Mesendoderm (in vitro differentiated cells): ENCODE measurements at places on chromosomes 13 and 19.
A peak's percentile ranks its signal among the peaks of the same experiment; 100 is the strongest.

DNA sequence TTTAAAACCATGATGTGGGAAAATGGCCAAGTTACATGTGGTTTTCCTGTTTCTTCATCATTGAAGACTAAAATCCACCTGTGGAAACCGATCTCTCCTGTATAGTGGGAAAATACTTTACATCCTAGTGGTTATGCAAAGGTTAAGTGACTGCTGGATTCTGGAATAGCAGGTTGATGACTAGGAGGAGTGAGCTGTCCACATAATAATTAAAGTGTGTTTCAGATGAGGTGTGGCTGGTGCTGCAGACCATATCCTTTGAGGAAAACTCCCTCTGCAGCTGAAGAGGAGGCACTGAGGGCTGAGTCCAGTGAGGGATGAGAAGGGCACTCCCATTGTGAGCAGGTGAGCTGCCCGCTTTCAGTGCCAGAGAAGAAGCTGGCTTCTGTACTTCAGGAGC is 43.2 kb downstream of the DCLK1 start:
- DNase-seq = no peak
- no peaks in the 10 kb centered on the region for H3K36me3 ChIP-seq
- H3K27ac ChIP-seq = no peak overlapping the region
- no peaks in the 10 kb centered on the region for H3K4me1 ChIP-seq
- no peak overlapping the region for H3K4me3 ChIP-seq

DNA sequence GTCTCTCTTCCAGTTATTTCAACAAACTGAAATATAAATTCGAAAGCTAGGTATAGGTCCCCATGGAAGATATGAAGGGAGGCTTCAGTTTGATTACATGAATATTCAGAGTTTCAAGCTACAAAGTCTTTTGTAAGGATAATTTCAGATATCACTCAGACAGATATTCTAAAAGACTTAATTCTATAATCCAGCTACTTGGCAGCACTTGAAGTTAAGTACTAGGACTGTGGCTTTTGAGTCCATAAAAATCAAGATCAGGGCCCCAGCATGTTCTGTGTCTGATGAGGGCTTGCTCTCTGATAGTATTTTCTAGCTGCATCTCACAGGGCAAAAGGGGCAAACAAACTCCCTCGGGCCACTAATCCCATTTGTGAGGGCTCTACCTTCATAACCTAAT is 160.6 kb upstream of the IRS2 start:
- H3K27me3 ChIP-seq = no peaks in the 10 kb centered on the region
- H3K36me3 ChIP-seq = no peaks in the 10 kb centered on the region
- no peaks in the 10 kb centered on the region for H3K4me1 ChIP-seq
- H3K4me3 ChIP-seq = no peak overlapping the region

GRCh38 chr13:61247149-61247936 is 168.3 kb downstream of the PCDH20 start:
- H3K27me3 ChIP-seq = no peaks in the 10 kb centered on the region
- no peak overlapping the region for H3K27ac ChIP-seq
- no peaks in the 10 kb centered on the region for H3K4me1 ChIP-seq
- DNase-seq = peak; percentile 65

- DNase-seq = no peak
- no peaks in the 10 kb centered on the region for H3K4me1 ChIP-seq
- no peaks in the 10 kb centered on the region for H3K27me3 ChIP-seq
- H3K4me3 ChIP-seq = no peak overlapping the region
These were observed 122.8 kb downstream of the MTUS2 start for GRCh38 chr13:28942906-28943305.

GRCh38 chr13:101514695-101515275 is 62.3 kb downstream of the ITGBL1 start:
- no peak overlapping the region for H3K27ac ChIP-seq
- no peaks in the 10 kb centered on the region for H3K36me3 ChIP-seq
- H3K4me3 ChIP-seq = no peak overlapping the region
- no peaks in the 10 kb centered on the region for H3K4me1 ChIP-seq
- DNase-seq = peak; percentile 56

DNA sequence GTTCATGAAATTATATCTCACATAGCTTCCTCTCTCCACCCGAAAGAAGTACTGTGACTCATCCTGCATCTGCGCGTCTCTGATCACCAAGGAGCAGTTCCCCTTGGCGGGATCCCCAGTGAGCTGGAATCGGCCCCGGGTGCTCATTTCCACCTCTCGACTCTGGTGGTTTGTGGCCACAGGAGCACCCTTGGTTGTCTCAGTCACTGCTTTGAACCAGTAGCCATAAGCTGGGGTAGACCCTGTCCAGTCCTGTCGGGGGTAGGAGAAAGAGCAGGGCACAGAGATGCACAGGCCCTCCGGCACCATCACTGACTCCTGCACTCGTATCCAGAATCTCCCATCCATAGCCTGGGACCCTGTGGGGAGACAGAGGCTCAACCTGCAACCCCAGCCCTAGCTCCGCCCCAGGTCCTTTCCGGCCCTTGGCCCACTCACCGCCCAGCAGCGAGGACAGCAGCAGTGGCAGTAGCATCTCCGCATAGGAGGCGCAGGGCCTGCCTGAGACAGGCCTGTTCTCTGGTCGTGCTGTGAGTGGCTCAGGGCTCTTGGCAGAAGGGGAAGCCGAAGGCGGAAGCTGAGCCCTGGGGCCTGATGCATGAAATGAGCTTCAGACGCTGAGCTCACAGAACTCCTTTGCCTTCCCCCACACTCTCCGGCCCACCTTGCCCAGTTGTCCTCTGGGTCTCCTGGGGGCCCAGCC is at the start of gene SIGLEC10:
Gene SIGLEC10, minus strand, starts transcription at position 536 of the 703 bp plus-strand sequence. Its CDS starts 61 bp downstream, at position 475.
- H3K4me3 ChIP-seq = no peak within 1 kb of the TSS
- H3K27ac ChIP-seq = no peak within 1 kb of the TSS
- no peaks in the 10 kb centered on the region for H3K4me1 ChIP-seq
- no peaks in the 10 kb centered on the region for H3K27me3 ChIP-seq
- H3K36me3 ChIP-seq = no peaks in the 10 kb centered on the region

DNA sequence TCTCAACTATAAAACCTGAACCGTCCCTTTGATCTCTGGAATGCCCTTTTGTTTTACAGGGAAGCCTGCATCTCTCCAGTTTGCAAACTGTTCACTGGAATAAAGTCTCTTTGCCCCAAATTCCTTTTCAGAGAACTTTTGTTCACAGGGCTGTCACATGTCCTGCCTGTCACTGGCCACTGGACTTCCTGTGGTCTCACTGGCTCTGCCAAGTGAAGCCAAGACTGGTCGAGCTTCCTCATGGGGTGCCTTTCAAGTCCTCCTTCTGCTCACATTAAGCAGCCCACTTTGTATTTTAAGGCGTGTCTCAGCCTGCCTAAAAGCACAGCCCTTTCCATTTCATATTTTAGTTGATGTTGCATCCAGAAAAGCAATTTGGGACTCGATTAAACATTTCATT is 215.7 kb downstream of the KATNAL1 start:
- H3K4me1 ChIP-seq = no peaks in the 10 kb centered on the region
- H3K4me3 ChIP-seq = no peak overlapping the region
- H3K27me3 ChIP-seq = no peaks in the 10 kb centered on the region

DNA sequence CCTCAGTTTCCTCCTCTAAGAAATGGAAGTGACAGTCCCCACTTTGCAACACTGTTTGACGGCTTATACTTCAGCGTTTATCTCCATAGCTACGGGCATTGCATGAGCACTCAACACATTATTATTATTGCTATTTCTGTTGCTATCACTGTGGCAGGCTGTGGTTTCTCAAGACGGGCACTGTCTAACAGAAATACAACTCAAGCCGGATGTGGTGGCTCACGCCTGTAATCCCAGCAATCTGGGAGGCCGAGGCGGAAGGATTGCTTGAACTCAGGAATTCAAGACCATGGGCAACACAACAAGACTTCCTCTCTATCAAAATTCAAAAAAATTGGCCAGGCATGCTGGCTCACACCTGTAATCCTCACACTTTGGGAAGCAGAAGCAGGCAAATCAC is 4.9 kb upstream of the ZSWIM4 start:
- no peaks in the 10 kb centered on the region for H3K36me3 ChIP-seq
- no peak overlapping the region for H3K27ac ChIP-seq
- no peaks in the 10 kb centered on the region for H3K27me3 ChIP-seq
- no peak for DNase-seq
- no peaks in the 10 kb centered on the region for H3K4me1 ChIP-seq

DNA sequence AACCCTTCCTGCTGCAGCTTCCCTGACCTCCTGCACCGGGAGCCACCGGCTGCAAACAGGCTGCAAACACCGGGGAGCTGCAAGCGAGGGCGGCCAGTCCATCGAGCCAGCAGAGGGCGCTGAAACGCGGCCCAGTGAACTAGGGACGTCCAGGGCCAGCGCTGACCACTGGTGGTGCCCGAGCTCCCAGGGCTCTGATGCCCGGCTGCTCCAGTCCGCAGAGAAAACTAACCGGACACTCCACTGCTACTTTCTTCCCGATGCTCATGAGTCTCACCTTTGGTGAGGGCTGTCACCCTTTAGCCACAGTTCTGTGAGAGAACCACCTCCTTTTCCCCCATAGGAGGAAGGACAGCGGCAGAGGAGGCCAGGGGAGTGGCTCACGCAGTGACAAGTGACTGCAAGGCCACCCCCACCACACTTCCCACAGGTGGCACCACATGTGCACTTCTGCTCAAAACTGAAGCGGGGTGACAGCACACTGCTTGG is 82.8 kb upstream of the MTIF3 start:
- DNase-seq = peak; percentile 75
- H3K36me3 ChIP-seq = no peaks in the 10 kb centered on the region

DNA sequence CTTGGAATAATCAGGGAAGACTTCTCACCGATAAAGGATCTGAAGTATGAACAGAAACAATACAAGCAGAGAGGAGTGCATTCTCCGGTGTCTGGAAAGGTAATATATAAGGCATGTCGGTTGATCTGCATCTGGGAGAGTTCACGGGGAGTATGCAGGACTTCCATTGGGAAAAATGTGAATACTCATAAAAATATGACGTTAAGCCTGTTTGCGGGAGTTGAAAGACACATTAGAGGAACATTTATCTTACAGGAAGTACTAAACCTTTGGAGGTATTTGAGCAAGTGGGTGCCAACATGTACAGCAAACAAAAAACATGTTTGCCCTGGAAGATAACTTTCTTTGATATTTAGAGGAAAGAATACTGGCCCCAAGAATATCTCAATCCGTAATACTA is 286.8 kb downstream of the SLITRK6 start:
- no peak for DNase-seq
- H3K4me3 ChIP-seq = no peak overlapping the region
- H3K27me3 ChIP-seq = no peaks in the 10 kb centered on the region

DNA sequence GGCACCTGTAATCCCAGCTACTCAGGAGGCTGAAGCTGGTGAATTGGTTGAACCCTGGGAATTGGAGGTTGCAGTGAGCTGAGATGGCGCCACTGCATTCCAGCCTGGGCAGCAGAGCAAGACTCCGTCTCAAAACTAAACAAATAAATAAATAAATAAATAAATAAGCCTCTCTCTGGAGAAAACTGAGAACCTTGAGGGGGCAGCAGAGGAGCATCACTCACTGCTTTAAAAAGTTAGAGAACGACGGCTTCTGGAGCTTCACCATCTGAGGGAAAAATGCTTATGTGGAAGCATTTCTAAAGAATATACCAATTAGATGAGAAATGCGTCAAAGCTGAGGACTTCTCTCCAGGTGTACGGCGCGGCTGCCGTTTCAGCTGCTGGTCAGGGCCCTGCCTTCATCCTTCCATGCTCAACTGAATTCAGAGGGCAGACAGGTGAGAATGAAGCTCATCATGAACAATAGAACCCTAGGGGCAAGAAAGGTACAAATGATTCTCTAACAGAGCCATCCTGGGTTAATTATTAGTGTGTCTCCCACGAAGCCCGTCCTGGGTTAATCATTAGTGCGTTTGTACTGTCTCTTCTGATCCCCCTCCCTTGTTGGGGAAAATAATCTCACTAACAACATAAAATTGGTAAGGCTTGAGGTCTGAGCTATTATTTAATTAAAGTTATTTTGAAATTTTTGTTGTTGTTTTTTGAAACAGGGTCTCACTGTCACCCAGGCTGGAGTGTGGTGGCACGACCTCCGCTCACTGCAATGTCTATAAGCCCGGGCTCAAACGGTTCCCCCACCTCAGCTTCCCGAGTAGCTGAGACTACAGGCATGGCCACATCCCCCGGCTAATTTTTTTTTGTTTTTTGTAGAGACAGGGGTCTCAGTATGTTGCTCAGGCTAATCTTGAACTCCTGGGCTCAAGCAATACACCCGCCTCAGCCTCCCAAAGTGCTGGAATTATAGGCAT is 80.1 kb downstream of the IPO5 start:
- H3K4me3 ChIP-seq = no peak overlapping the region
- H3K27me3 ChIP-seq = no peaks in the 10 kb centered on the region
- peak; percentile 74 for DNase-seq
- no peak overlapping the region for H3K27ac ChIP-seq
- no peaks in the 10 kb centered on the region for H3K36me3 ChIP-seq

GRCh38 chr19:38697197-38697596 is 47.1 kb downstream of the CAPN12 start:
- H3K27me3 ChIP-seq = no peaks in the 10 kb centered on the region
- H3K36me3 ChIP-seq = peaks cover 4% of the 10 kb centered on the region
- no peak for DNase-seq
- no peak overlapping the region for H3K27ac ChIP-seq

DNA sequence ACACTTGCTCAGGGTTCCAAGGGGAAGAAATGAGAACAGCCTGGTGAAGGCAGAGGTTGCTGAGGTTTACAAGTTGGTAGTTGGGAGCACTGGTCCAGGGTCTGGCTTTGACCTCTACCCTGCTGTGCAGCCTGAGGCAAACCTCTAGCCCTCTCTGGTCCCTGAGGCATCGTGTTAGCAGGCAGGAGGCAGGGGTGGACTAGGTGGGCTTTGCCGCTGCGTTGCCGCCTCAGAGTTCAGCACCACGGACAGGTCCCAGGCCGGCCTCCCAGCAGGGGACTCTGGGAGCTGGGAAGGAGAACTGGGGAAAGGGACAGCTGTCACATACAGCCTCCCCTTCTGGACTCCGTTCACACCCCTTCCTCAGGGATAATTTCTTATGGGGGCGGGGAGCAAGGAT is 3.1 kb downstream of the NCAN start:
- no peak overlapping the region for H3K4me3 ChIP-seq
- DNase-seq = peak; percentile 83
- H3K27me3 ChIP-seq = peaks cover 10% of the 10 kb centered on the region

DNA sequence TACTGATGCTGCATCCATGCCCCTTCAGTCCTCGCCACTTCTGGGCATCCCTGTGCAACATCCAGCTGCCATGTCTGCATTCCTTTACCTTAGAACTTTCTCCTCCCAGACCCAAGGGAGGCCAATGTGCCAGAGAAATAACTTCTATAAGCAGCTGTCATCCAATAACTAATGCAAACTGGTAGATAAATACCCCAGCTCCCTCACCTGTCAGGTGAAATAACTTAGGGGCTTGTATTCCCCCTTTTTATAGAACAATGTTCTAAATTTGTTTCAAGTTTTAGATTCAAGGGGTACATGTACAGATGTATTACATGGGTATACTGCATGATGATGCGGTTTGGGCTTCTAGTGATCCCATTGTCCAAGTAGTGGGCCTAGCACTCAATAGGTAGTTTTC is 880.1 kb downstream of the UQCRFS1 start:
- H3K27me3 ChIP-seq = no peaks in the 10 kb centered on the region
- no peaks in the 10 kb centered on the region for H3K4me1 ChIP-seq
- H3K36me3 ChIP-seq = no peaks in the 10 kb centered on the region
- H3K4me3 ChIP-seq = no peak overlapping the region
